ENCODE measurements at places on chromosomes 3 and 15.
A peak's percentile ranks its signal among the peaks of the same experiment; 100 is the strongest.

GRCh38 chr3:73622091-73622805 lies 2.5 kb downstream of the PDZRN3 start:
- DNase-seq: no peak

- DNase-seq: peak; percentile 55
These were observed 861.8 kb downstream of the SQOR start for GRCh38 chr15:46496491-46497115.

DNA sequence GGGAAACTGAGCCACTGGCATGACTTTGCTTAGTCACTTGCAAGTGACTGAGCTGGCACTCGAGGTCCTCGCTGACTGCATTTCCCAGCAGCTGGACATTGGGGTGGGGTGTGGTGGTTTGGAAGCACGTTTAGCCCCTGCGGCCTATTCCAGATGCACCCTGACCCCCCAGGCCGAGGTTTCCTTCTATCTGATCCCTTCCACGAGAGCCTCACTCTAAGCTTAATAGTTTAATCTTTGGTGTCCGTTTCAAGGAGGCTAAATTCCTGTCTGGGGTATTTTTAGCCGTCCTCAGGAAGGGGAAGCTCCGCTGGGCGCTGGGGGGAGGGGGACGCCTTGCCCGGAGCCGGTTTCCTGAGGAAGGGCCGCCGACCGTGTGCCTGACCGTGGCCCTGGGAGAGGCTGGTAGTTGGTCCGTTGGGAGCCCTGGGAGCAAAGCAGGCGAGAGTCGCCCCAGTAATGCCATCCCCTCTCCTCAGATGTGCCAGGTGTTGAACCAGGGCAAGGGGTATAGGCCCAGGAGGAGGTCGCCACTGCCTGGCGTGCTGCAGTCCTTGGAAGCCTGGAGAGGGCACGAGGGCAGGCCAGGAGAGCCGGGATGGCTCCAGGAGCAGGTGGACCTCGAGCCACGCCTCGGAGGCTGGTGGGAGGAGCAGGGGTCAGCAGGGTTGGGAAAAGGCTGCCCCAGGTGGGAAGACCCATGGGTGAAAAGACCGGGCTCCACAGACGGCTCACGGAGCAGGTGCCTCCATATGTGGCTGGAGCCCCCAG lies 37.2 kb downstream of the IDH2 start:
- DNase-seq: no peak

- DNase-seq: no peak
These were observed 59.4 kb downstream of the DAPK2 start for GRCh38 chr15:63986751-63987341.

GRCh38 chr3:132593241-132593946 lies 3.7 kb upstream of the ACKR4 start:
- no peak for DNase-seq

GRCh38 chr15:27864719-27865118 lies 234.4 kb downstream of the OCA2 start:
- no peak for DNase-seq

GRCh38 chr3:11567516-11568467 lies 75.9 kb downstream of the VGLL4 start:
- no peak for DNase-seq
